ENCODE measurements at places on chromosomes 7 and 10. TPM values are rescaled to one million over a fixed set of nuclear protein-coding genes. Genes with fewer than 3 reads are reported as not detected.

- H3K27ac ChIP-seq, result no peak overlapping the region
- H3K36me3 ChIP-seq, result no peaks in the 10 kb centered on the region
- no peaks in the 10 kb centered on the region for H3K4me1 ChIP-seq
- peak; percentile 31 for DNase-seq
- H3K4me3 ChIP-seq, result no peak overlapping the region
Measured at GRCh38 chr7:28802450-28802849, 155.7 kb downstream of the TRIL start.

DNA sequence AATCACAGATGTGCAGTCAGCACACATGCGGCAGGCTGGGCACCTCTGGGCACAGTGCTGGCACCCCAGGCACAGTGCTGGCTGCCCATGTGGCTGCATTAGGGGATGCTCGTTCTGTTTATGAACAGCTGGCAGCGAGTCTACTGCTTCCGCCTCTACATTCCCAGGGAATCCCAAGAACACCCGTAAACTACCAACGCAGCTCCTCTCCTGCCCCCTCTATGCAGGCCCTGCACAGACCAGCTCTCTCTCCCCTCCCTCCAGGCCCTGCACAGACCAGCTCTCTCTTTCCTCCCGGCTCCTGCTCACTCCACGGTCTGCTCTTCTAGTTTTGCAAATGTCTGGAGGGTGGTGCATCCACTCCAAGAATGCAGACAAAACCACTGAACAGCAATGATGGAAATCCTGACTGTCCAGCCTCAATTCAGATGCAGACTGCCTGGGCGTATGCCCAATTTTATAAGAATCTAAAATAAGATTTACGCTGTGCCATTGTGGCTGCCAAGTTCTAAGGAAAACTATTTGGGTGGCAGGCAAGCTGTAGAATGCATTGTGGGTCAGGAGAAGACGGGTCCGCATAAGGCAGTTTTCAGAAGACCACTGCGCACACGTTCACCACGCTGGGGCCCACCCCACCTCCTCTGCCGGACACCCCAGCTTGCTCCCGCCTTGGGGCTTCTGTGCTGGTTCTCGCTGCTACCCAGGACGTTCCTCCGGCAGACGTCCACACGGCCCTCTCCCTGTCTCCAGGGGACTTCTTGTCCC, 234.6 kb downstream of the ZMYND11 start:
- no peak overlapping the region for H3K4me3 ChIP-seq
- peaks cover 5% of the 10 kb centered on the region for H3K36me3 ChIP-seq
- H3K4me1 ChIP-seq, result peaks cover 15% of the 10 kb centered on the region
- no peaks in the 10 kb centered on the region for H3K27me3 ChIP-seq
- H3K27ac ChIP-seq, result no peak overlapping the region
- peak; percentile 21 for DNase-seq

DNA sequence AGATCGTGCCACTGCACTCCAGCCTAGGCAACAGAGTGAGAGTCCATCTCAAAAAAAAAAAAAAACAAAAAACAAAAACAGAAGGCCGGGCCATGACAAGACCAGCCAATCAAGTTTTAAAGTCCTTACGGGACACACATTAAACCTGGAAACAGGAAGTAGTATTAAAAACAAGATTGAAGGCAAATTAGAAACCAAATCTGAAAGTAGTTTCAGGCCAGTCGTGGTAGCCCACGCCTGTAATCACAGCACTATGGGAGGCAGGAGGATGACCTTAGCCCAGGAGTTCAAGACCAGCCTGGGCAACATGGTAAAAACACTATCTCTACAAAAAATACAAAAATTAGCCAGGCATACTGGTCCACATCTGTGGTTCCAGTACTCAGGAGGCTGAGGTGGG, 18.1 kb downstream of the PSAP start:
- H3K4me3 ChIP-seq, result no peak overlapping the region
- DNase-seq, result no peak
- H3K4me1 ChIP-seq, result peaks cover 27% of the 10 kb centered on the region
- peaks cover 44% of the 10 kb centered on the region for H3K36me3 ChIP-seq

DNA sequence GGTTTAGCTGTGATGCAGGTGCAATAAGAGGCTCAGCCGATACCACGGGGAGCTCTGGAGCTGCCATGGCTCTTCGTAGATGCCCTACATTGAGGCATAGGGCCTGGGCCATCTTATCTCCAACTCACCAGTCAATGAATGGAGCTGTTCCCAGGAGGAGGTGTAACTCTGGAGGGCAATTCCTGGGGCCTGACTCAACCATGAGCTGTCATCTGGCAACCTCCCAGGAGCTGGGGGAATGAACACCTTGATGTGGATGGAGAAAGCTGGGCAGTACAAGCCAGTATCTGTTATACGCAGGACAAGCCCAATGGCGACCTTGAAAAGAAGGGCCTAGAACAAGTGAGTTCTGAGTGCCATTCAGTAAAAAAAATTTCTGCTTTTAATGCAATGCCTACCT, 224.0 kb upstream of the PLXDC2 start:
- H3K4me3 ChIP-seq, result no peak overlapping the region
- DNase-seq, result no peak
- no peaks in the 10 kb centered on the region for H3K36me3 ChIP-seq
- H3K27ac ChIP-seq, result no peak overlapping the region

DNA sequence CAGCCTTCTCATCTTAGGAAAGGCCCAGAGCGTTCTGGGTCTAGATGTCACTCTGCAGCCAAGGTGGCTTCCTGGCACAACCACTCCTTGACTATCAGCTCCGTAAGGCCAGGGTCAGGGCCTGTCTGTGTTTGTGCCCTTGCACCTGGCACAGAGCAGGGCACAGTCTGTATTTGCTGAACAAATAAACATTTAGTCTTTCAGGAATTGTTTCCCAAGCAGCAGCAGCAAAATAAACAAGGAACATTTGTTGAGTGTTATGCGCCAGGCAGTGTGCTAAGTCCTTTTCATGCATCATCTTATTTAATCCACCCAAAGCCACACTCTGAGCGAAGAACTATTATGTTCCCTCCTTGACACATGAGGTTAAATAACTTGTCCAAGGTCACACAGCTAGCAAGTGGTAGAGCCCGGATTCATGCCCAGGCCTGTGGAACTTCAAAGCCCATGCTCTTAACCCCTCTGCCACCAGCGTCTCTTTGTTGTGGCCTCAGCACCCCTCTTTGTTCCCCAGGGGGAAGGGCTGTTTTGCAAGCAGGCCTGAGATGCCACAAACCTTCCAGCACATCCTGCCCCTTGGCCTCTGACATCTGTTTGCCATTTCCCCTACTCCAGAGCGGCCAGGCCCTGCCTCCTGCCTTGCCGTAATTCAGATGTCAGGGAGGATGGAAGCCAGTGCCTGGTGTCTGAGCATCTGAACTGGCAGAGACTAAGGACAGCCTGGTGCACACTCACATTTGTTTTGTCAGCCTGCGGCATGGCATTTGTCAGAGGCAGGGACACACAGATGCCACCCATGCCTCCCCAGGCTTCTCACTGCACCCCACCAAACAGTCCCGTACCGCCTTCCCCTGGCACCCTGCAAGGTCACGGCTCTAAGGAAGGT, 325.8 kb upstream of the ZMIZ1 start:
- no peak overlapping the region for H3K4me3 ChIP-seq
- H3K27me3 ChIP-seq, result peaks cover 2% of the 10 kb centered on the region
- H3K27ac ChIP-seq, result no peak overlapping the region

DNA sequence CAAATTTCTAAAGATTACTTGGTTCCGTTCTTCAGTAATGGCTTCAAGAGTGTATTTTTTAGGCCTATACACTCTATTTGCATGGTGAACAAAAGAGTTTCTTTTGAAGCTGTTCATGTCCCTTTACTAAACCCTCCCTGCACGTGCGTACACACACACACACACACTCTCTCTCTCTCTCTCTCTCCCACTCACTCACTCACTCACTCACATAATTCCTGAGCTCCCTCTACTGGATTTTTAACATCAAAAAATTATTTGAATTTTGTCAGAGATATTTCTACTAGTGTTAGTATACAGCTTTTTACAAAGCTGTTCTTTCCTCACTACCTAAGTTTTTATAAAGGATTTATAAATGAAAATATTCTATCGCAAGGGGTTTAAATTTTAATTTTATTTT, 85.9 kb downstream of the UBE3C start:
- no peaks in the 10 kb centered on the region for H3K4me1 ChIP-seq
- no peaks in the 10 kb centered on the region for H3K27me3 ChIP-seq
- H3K36me3 ChIP-seq, result peaks cover 48% of the 10 kb centered on the region
- DNase-seq, result peak; percentile 45

GRCh38 chr10:26213157-26213800, 3.3 kb upstream of the GAD2 start:
- H3K4me3 ChIP-seq, result no peak overlapping the region
- no peak for DNase-seq
- peaks cover 77% of the 10 kb centered on the region for H3K27me3 ChIP-seq

DNA sequence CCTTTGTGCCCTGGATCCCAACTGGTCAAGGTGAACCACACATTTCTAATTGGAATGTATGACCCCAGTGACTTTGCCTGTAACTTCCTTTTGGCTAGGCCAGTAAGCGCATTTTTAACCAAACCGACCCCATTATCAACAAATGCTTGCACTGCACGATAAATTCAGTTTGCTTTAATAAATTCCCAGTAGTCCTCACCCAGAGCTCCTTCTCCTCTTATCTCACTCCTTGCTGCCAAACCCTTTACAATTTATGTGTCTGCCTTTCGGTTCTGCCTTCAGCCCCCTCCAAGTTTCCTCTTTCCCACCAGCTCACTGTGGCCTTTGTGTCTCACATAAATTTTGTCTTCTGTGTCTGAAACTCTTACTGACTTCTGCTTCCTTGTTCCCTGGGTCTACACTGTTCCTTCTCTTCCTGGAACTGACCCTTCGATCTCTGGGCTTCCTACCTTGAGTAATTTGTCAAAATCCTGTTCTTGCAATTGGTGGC, 59.0 kb downstream of the TBXAS1 start:
- H3K4me1 ChIP-seq, result no peaks in the 10 kb centered on the region
- no peaks in the 10 kb centered on the region for H3K27me3 ChIP-seq
- H3K27ac ChIP-seq, result no peak overlapping the region
- no peak overlapping the region for H3K4me3 ChIP-seq

GRCh38 chr7:44637788-44638594, 31.6 kb downstream of the OGDH start:
- peak; percentile 61 for DNase-seq
- H3K4me1 ChIP-seq, result peaks cover 25% of the 10 kb centered on the region
- peak overlapping the region; percentile 55 for H3K27ac ChIP-seq
- no peaks in the 10 kb centered on the region for H3K36me3 ChIP-seq
- H3K27me3 ChIP-seq, result no peaks in the 10 kb centered on the region

GRCh38 chr7:128815289-128815942, 14.8 kb upstream of the FLNC start:
- H3K4me3 ChIP-seq, result no peak overlapping the region
- no peak for DNase-seq
- H3K27ac ChIP-seq, result no peak overlapping the region

Gene ODAD2
- 1.2 TPM for total RNA-seq

Gene ADAMTS14
- 0.21 TPM for total RNA-seq

Gene LHPP
- 5.9 TPM for total RNA-seq

Gene TMEM196
- total RNA-seq, result not detected
